ENCODE measurements at places on chromosomes 7 and 10.

DNA sequence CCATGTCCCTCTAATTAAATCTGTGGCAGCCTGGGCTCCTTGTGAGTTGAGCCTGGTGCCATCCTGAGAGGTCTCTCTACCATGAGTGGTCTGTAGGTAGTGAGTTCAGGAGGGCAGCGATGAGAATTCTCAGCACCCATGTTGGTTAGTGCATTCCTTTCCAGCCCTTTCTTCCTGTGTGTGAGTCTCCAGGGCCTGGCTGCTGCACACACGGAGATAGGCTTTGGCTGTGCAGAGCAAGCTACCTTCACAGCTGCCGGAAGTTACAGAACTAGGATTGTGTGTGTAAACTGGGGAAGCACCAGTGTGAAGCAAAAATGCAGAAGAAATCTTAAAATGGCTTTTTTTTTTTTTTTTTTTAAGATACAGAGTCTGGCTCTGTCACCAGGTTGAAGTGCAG lies 358.6 kb downstream of the PAXIP1 start:
- no peak for DNase-seq

- no peak for DNase-seq
Observed at GRCh38 chr10:86670290-86670811, 2.0 kb downstream of the LDB3 start.

- no peak for DNase-seq
Observed at GRCh38 chr10:77301305-77301730, 336.3 kb downstream of the KCNMA1 start.

GRCh38 chr7:82019551-82020475 lies 250.0 kb upstream of the HGF start:
- DNase-seq: no peak

All from hypothalamus (tissue), 51 donors.